ENCODE measurements at places on chromosomes 1 and 21.

DNA sequence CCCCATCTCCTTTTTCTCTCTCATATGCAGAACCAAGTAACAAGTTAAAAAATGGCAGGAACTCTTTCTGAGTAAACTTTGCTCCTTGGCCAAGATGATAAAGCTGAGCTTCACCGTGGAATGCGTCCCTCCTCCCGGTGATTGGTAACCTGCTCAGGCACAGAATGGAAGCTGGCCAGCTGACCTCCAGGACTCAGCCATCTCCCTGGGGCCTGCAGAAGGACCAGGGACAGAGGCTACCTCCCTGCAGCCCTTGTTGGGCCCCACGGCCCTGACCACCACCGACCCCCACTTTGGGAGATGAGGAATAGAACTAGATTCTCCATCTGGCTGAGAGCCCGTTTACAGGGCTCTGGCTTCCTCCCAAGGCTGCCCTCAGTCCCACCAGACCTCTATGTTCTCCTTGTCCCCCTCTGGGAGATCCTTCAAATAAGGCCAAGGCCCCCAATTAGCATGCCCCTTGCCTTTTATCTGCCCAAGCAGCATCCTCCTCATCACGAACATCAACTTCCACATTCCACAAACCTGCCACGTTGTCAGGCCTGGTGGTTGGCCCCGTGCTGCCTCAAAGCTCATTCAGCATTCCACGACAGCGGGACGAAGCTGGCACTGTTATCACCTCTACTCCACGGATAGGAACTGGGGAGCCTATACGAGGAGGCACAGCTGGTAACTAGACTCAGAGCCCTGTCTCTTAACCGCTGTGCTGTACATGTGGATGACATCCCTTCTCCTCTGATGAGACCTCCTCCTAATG, 74.2 kb downstream of the CD34 start:
- DNase-seq = no peak

DNA sequence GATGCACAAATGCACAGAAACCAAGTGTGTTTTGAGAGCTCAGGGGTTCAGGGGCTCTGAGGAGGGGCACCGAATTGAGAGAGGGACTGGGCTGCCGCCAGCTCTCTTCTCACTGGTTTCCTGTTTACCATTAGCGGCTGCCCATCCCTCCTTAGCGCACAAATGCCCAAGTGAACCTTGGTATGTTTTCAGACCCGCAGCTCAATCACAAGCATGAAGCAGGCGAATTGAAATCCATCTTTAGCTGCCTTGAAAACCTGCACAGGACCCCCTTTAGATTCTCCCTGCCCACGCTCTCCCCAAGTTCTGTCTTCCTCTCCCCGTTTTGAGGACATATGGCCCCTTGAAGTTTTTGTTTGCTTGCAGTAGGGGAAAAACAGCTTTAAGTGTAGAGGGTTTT, 61.1 kb upstream of the ACOT11 start:
- no peak for DNase-seq

- DNase-seq = no peak
These were observed 12.4 kb upstream of the UHMK1 start for GRCh38 chr1:162485236-162485635.

DNA sequence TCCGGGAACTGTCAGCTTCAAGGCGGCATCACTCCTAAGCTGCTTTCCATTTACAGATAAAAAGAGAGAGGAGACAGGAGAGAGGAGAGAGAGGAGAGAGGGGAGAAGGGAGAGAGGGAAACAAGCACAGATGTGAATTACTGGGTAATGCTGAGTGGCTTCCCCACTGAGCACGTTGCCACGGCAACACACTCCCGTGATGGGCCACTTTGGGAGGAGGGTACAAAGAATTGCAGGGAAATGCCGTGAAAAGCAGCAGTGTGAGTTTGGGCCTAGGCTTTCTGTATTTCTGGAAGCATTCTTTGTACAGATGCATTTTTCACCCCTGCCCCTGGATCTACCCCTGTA, 128.0 kb upstream of the IRF2BP2 start:
- peak; percentile 46 for DNase-seq

GRCh38 chr1:151843398-151843797, 3.8 kb upstream of the C2CD4D start:
- no peak for DNase-seq

- no peak for DNase-seq
These were observed 52.6 kb downstream of the AHDC1 start for GRCh38 chr1:27551170-27551952.

- peak; percentile 21 for DNase-seq
These were observed 28.6 kb downstream of the CEP104 start for GRCh38 chr1:3828391-3828790.

GRCh38 chr1:56453417-56454078, 125.8 kb downstream of the PLPP3 start:
- DNase-seq = no peak

DNA sequence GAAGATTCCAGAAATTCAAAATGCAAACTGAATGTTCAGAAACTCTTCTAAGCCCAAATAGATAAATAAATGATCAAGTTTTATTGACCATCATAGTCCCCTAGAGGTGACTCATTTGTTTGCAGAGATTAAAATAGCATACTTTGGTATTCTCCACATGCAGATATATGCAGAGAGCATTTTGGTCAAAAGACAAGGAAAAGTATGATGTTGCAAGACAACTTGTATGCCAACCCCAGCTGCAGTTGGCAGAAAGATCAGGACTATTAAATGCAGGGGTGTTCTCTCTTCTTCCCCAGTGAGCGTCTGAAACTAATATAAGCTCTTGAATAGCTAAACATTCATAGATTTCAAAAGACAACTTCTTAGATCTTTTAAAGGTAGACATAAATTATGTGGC, 404.9 kb downstream of the LTN1 start:
- no peak for DNase-seq

GRCh38 chr1:34924759-34925555, 4.5 kb downstream of the DLGAP3 start:
- DNase-seq = peak; percentile 75

- no peak for DNase-seq
These were observed 250.2 kb downstream of the RRAGC start for GRCh38 chr1:38609166-38610025.

Measured in activated effector memory CD4-positive, alpha-beta T cell treated with anti-CD3 and anti-CD28 coated beads, Interleukin-2, amount 50 U/mL, for 16 hours (primary cell).